ENCODE measurements at places on chromosomes 16 and 17.

GRCh38 chr17:60579090-60579489 is 20.9 kb upstream of the PPM1D start:
- H3K27ac ChIP-seq = no peak overlapping the region
- no peaks in the 10 kb centered on the region for H3K27me3 ChIP-seq
- H3K36me3 ChIP-seq = no peaks in the 10 kb centered on the region
- no peaks in the 10 kb centered on the region for H3K4me1 ChIP-seq
- no peak for DNase-seq
- H3K4me3 ChIP-seq = no peak overlapping the region

DNA sequence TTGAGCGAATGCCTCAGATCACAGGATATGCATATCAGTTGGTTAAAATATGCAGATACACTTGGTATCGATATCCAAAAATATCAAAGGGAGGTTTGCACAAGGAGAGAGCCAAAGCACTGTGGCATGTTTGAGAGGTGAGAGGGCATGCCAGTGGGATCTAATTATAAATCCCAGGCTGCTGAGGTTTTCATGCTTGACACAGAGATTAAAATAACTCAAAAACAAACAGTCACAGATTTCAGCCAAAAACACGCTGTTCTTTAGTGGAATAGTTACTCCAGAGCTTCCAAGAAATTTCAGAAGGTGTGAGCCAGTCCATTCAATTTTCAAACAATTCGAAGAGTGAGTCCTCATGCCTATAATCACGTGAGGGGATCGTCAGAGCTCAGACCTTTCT is 477.9 kb downstream of the SOX9 start:
- H3K4me1 ChIP-seq = peaks cover 5% of the 10 kb centered on the region
- no peak overlapping the region for H3K27ac ChIP-seq
- H3K27me3 ChIP-seq = no peaks in the 10 kb centered on the region
- no peak for DNase-seq
- no peaks in the 10 kb centered on the region for H3K36me3 ChIP-seq

- H3K4me3 ChIP-seq = no peak overlapping the region
- H3K36me3 ChIP-seq = no peaks in the 10 kb centered on the region
- DNase-seq = no peak
Observed at GRCh38 chr17:8922451-8922850, 43.1 kb downstream of the PIK3R5 start.

DNA sequence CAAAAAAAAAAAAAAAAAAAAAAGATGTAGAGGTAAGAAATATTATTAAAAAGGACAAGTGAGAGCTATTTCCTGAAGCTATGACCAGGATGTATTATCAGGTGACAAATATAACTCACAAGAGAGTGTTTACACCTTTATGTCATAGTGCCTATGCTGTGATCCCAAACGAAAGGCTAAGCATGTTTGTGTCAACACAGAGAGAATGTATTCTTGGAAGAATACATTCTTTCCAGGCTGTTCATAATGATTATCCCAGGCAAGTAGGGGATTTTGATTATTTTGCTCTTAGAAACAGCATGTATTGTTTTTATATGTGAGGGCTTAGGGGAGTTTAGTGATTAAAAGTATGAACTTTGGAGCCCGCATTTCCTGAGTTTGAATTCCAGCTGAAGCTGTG is 175.0 kb downstream of the SPECC1 start:
- no peak overlapping the region for H3K4me3 ChIP-seq
- H3K4me1 ChIP-seq = peaks cover 7% of the 10 kb centered on the region
- peak; percentile 19 for DNase-seq
- no peaks in the 10 kb centered on the region for H3K27me3 ChIP-seq

DNA sequence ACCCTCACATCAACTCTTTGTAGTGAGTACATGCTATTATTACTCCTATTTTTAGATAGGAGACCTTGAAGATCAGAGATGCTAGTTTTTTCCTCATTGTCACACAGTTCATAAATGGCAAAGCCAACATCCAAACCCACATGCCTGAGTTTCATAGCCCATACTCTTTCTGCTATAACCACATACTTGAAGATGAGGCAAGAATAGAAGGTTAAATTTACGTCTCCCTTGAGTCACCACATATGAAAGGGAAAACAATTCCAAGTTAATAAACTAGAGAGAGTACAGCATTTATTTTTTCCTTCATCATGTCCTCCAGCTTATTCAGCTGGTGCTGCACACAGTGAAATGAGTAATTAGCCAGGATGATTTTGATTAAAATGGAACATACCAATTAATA is 23.7 kb downstream of the NUDT7 start:
- H3K27ac ChIP-seq = no peak overlapping the region
- no peaks in the 10 kb centered on the region for H3K36me3 ChIP-seq
- no peak overlapping the region for H3K4me3 ChIP-seq

DNA sequence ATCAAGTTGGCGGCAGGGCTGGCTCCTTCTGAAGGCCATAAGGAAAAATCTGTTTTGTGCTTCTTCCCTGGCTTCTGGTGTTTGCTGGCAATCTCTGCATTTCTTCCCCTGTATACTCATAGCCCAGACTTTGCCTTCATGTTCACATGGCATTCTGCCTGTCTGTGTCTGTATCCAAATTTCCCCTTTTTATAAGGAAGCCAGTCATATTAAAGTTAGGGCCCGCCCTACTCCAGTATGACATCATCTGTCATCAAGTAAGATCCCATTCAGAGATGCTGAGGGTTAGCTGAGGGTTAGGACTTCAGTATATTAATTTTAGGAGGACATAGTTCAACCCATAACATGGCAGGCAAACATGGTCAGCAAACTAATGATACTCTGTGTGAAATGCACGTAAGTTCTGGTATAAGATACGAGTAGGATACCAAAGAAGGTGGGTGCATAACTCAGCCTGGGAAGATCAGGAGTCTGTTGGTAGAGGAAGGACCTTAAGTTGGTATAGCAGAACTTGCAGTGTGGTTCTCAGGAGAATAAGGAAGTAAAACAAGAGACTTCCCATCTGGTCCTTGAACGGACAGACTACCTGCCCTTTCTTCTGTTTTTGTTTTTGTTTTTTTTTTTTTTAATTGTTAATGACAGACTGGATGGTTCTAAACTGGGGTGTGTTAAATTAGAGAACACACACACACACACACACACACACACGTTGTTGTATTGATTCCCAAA is 13.9 kb downstream of the MAP2K6 start:
- no peak overlapping the region for H3K27ac ChIP-seq
- no peak for DNase-seq
- H3K36me3 ChIP-seq = no peaks in the 10 kb centered on the region
- no peak overlapping the region for H3K4me3 ChIP-seq
- peaks cover 4% of the 10 kb centered on the region for H3K4me1 ChIP-seq
- H3K27me3 ChIP-seq = no peaks in the 10 kb centered on the region

- no peaks in the 10 kb centered on the region for H3K4me1 ChIP-seq
- H3K27ac ChIP-seq = no peak overlapping the region
- H3K4me3 ChIP-seq = no peak overlapping the region
- DNase-seq = no peak
- no peaks in the 10 kb centered on the region for H3K27me3 ChIP-seq
Observed at GRCh38 chr16:1651094-1651973, 26.7 kb upstream of the JPT2 start.
